Dorsolateral prefrontal cortex (tissue), 122 donors: ENCODE measurements at places on chromosomes 6 and 20.

GRCh38 chr6:153790048-153790447, 249.0 kb upstream of the OPRM1 start:
- DNase-seq: no peak

DNA sequence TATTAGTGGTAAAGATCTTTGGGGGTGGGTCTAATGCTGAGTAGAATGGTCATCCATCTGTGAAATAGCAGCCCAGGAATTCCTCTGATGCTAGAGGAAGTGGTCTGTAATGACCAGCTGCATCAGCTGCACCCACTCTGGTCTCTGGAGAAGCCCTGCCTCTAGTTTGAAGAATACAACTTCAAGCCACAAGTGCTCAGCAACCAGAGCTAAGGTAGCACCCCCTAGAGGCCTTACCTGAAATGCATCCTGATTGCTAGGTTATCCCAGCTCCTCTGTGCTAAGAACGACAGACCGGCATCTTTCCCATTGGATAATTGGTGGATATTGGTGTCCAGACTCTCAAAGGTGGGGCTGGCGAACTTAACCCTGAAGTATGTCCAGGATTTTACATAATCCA, 58.2 kb downstream of the DNAH8 start:
- no peak for DNase-seq

GRCh38 chr6:47426524-47427302, 50.9 kb upstream of the CD2AP start:
- DNase-seq: no peak

DNA sequence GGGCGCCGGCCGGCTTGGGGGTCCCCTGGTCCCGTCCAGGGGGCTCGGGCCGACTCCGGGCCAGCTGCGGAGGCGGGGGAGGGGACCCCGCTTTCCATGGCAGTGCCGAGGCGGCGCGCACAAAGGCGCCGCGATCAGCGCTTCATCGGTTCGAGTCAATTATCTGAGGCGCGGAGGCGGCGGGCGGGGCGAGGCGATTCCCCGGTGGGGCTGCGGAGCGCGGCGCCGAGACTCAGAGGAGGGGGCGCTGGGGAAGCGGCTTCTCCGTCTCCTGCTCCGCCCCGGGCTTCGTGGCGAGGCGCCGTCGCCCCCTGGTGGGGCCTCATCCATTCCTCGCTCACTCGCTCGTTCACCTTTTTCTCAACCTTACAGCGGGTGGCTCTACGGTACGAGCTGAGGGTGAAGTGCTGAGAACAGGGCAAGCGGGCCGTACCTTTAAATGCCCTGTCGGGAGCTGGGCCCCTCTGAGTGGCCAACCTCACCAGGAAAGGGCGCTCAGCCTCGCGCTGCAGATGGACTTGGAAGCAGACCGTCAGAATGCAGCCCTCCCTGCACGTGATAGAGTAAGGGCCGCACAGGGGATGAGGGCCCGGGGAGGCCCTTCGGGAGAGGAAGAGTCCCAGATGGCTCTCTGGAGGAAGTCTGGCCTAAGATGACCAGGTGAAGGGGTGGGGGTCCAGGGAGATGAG, 39.9 kb downstream of the SLC52A3 start:
- peak; percentile 35 for DNase-seq

GRCh38 chr6:130515306-130515705, 149.5 kb downstream of the TMEM200A start:
- DNase-seq: no peak

GRCh38 chr20:45087814-45088213, 13.1 kb downstream of the KCNS1 start:
- DNase-seq: no peak

GRCh38 chr6:93366506-93366905, 52.9 kb downstream of the EPHA7 start:
- DNase-seq: no peak

GRCh38 chr6:9197726-9198125, 762.4 kb upstream of the SLC35B3 start:
- no peak for DNase-seq

DNA sequence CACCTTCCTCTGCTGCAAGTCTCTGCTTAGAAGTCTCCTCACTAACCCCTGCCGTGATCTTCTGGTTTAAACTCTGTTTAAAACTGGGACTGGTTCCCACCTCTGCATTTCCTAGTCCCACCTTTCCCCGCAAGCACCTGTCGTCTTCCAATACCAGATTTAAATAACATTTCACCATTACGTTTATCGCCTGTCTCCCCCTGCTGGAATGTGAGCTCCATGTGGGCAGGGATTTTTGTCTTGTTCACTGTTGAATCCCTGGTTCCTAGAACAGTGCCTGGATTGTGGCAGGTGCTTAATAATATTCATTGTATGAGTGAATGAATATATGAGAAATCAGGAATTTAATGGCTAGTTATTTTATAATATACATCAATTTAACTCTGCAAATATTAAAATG, 2.7 kb downstream of the GUCA1A start:
- no peak for DNase-seq

DNA sequence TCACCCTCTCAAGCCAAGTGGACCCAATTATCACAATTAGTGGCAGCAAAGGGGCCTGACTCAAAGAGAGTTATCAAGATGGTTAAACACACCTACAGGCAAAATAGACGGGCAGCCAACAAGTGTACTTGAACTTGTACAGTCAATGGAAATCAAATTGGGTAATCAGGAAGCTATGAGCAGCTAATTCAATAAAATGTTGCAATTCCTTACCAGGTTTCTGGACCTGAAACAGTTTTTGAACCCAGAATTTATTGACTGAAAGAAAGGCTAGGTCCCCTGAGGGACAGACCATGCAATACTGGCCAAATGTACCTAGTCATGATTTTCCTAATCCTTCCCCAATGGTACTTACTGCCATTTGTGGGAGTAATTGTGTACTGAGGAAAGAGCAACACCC, 679.8 kb downstream of the EPM2A start:
- DNase-seq: no peak

GRCh38 chr6:162017536-162017935, 710.0 kb downstream of the PRKN start:
- DNase-seq: no peak

DNA sequence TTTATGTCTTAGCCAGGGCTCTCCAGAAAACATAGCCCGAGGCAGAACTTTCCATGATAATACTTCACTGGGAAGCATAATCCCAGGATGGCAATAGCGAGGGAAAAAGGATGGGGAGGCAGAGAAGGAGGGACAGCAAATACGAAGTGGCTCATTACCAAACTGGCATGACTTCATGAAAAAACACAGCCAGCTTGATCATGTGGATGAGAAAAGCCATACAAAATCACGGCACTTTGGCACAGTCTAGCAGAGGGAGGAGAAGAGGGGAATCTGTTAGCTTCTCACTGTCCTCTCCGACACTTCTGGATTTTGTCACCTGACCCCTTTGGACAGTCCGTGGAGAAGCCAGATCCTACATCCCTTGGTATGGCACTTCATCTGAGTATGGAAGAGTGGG, 212.5 kb upstream of the GRIK2 start:
- DNase-seq: no peak
